ENCODE measurements at places on chromosomes 7 and 10.

DNA sequence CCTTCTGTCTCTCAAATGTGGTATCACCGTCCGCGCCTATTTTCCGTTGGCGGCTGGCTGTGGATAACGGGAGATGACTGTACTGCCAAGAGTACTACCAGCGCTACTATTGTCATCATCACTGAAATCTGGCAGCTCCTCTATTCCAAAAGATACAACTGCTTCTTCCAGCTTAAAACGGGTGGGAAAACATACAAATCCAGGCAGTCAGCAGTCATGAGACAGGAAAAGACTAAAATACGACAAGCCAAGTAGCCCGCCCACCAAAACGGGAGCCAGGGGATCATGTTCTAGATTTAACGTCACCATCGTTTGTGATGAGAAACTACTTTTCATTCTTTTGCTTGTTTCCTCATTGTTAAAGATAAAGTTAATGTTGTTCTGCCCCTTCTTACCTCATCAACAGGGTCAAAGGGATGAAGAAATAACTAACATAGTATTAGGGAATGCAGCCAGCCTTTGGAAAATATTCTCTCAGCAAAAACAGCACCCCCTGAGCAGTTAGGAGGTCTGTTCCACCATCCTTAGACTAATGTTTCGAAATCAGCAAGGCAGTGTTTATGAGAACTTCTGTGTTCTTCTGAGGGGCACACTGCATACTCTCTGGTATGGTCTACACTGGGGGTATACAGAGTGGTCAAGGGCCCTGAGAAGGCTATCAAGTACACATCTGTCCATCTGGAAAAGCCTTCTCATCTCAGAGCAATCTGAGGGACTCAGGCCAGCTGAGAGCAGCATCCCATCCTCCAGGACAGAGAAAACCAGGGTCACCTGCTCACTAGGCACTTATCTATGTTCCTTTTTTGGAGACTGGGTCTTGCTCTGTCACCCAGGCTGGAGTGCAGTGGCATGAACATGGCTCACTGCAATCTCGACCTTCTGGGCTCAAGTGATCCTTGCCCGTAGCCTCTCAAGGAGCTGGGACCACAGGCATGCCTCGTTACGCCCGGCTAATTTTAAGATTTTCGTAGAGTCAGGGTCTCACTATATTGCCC is 47.5 kb downstream of the GNA12 start:
- DNase-seq, result peak; percentile 86

- DNase-seq, result no peak
These were observed 173.3 kb upstream of the ADO start for GRCh38 chr10:62631241-62631640.

GRCh38 chr7:140674899-140675701 is 2.4 kb downstream of the ADCK2 start:
- no peak for DNase-seq

GRCh38 chr10:97280783-97281182 is 11.7 kb downstream of the ARHGAP19 start:
- no peak for DNase-seq

DNA sequence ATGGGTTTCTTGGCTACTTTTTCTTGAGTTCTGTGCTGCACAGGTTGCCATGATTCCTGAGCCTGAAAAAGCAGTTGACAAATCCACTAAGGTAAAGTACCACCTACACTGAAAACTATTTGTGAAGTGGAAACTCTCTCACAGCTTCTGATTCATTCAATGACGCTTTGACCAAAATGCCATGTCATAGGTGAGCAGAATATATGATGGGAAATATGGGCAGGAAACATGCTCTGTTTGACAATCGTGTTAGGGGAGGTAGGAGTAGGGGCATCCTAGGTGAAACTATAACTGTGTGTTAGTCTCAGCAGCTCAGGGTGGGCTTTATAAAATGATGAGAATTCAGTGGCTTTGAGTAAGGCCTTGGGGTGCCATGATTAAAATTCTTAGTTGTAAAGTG is 69.6 kb upstream of the ELMO1 start:
- DNase-seq, result no peak

DNA sequence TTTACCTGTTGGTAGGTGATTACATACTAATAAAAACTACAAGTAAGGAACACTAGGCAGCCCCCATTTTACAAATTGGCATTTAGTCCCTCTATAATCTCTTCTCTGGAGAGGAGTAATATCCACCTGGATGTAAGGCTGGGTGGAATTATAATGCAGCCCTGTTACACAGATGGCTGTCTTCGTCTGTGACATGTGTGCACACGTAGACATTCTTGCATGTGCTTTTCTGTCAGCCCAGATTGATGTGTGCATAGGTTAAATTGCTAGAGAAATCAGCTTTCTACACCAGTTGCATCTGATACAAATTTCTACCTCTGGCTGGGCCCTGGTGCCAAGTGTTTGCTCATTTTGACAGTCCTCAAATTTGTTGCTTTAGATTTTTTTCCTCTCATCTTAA is 715.9 kb downstream of the AUTS2 start:
- DNase-seq, result no peak

DNA sequence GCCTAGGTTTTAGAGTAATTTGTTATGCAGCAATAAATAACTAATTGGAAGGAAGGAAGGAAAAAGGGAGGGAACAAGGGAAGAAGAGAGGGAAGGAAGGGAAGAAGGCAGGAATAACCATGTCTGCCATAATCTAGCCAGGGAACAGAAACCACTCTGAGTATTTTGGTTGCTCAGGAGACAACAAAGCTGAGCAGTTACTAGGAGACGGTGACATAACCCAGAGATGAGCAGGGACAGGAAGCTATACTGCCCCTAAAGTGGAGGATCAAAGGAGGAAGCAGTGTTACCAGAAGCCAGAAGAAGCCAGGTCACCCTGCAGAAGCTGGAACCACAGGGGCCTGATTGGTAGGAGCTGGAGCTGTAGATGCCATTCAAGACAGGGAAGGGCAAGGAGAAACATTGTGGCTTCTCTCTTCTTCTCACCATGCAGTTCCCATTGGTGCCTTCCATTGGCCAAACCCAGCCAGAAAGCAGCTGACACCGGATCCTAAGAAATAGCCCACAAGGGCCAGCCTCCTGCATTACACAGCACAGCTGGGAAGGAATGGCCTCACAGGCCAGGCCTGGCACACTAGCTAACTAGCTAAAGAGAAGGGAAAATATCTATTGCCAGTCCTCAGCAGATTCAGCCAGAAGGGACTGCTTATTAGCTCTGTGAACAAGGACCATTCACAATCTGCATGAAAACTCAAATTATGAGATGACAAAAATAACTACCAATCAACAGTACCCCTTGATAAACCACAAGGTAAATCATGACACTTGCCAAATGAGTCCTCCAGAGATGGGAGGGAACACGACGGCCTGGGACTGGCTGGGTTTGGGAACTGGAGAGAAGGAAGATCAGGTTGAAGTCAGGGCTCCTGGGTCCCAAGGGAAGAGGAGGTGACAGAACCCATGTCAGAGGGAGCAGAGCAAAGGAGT is 184.5 kb upstream of the NFE2L3 start:
- DNase-seq, result no peak

GRCh38 chr10:52755297-52756062 is 17.1 kb downstream of the MBL2 start:
- DNase-seq, result no peak

- DNase-seq, result no peak
These were observed 3.7 kb upstream of the ZNF800 start for GRCh38 chr7:127396184-127396583.

DNA sequence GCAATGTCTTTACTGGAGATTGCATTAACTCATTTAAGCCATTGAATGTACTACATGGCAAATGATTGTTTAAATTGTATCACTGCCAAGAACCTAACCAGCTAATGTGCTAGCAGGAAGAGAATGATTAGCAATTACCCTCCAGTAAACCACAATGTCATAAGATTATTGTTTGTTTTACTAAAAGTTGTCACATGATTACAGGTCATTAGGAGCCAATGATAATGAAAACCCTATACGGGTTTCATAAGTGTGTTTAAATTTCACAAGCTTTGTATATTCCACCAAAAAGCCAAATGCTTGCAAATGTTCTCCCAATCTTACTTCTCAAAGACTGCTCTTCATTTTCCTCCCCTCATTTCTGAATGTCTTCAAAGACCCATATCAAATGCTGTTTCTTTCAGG is 76.5 kb upstream of the PPP1R3C start:
- no peak for DNase-seq

GRCh38 chr10:128047351-128047750 is 78.9 kb downstream of the MKI67 start:
- no peak for DNase-seq

GRCh38 chr7:45149606-45150005 is 8.0 kb upstream of the RAMP3 start:
- DNase-seq, result no peak

DNA sequence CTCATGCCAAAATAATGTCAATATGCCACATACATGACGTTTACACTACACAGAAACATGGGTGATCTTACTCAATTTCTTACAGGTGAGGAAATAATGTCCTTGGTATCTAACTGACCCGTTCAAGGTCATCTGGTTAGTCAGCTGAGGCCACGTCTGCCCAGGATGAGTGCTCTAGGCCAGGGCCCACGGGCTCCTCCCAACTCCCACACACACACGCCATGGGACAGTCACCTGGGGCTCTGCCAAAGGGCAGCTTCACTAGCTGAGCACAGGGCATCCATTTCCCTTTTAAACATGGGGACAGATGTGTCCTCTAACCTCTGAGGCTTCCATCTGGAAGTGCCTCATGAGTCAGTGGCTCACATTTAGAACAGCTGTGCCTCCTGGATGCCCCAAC is 123.9 kb downstream of the TNS3 start:
- no peak for DNase-seq

GRCh38 chr7:39526666-39527065 is 39.5 kb upstream of the YAE1 start:
- DNase-seq, result no peak

DNA sequence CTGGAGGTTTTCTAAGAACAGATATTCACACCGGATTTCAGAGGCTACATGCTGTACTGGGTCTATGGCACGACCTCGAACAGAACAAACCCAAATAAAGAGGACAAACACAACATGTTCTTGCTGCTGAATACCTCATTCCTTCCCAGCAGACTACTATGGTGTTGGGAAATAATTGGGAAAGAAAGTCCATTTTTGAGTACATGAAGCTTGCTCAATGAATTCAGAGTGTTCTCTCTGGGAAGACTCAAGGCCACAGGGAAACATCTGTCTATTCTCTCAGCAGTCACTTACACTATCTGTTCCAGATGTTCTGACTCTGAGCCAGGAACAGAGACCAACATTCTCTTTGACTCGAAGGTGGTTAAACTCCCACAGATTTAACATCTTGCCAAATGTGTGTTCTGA is 30.9 kb downstream of the LAMB1 start:
- DNase-seq, result no peak

GRCh38 chr10:78726171-78726570 is 342.6 kb upstream of the ZMIZ1 start:
- no peak for DNase-seq

- no peak for DNase-seq
These were observed 315.2 kb upstream of the ZNF32 start for GRCh38 chr10:43963793-43964425.

DNA sequence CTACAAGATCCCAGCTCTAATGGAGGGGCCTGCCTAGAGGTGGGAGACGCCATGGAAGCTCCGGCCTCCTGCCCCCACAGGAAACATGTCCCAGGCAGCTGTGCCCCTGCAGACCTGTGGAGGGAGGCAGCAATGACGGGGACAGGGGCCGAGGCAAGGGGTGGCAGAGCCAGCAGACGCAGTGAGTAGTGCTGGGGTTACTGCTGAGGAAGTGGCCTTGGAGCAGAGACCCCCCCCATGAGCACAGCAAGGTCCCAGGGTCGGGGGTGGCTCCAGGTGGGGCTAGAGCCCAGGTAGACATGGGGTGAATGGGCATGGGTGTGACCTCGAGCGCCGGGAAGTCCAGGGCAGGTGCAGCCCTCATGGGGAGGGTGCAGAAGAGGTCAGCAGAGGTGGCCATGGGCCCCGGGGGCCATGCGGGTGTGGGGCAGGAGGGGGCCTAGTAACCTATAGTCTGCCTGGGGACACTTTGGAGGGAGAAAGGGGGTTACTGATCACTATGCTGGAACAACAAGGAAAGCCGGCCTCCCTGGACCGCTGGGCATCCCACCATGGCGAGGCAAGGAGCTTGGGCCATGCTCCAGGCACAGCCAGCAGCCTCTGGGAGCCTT is 45.5 kb downstream of the JAKMIP3 start:
- DNase-seq, result no peak

- no peak for DNase-seq
These were observed 21.2 kb downstream of the C10orf71 start for GRCh38 chr10:49320191-49320590.

- no peak for DNase-seq
These were observed 91.7 kb downstream of the SLC25A40 start for GRCh38 chr7:87784424-87784823.
